ENCODE measurements at places on chromosomes 6 and 20.
A peak's percentile ranks its signal among the peaks of the same experiment; 100 is the strongest.

GRCh38 chr6:116405652-116406356, 35.1 kb downstream of the DSE start:
- DNase-seq: no peak

DNA sequence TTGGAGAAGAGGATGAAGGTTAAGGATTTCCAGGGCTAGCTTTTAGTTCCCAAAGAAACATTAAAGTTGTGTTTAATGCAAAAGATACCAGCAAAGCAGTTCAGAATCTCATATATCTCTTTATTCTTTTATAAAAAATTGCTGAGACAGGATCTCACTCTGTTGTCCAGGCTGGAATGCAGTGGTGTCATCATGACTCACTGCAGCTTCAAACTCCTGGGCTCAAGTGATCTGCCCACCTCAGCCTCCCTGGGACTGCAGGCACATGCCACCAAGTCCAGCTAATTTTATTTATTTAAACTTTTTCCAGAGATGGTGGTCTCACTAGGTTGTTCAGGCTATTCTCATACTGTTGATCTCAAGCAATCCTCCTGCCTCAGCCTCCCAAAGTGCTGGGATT, 41.1 kb upstream of the CAP2 start:
- no peak for DNase-seq

DNA sequence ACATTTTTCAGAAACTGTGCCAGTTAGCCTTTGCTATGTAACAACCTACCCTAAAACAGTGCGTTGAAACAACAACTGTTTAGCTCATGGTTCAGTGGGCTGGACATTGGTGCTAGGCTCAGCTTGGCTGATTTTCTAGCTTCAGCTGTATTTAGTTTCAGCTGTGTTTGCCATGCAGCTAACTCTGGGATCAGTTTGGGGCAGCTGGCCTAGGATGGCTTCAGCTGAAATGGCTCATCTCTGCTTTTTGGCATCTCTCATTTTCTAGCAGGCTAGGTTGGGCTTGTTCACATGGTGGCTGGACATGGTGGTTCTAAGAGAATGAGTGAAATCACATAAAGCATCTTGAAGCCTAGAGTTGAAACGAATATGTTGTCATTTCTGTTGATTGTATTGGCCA, 464.2 kb downstream of the QKI start:
- DNase-seq: no peak

- no peak for DNase-seq
Measured at GRCh38 chr20:14778875-14779274, 441.5 kb upstream of the FLRT3 start.

GRCh38 chr6:36912030-36912454, 26.3 kb downstream of the C6orf89 start:
- peak; percentile 11 for DNase-seq

DNA sequence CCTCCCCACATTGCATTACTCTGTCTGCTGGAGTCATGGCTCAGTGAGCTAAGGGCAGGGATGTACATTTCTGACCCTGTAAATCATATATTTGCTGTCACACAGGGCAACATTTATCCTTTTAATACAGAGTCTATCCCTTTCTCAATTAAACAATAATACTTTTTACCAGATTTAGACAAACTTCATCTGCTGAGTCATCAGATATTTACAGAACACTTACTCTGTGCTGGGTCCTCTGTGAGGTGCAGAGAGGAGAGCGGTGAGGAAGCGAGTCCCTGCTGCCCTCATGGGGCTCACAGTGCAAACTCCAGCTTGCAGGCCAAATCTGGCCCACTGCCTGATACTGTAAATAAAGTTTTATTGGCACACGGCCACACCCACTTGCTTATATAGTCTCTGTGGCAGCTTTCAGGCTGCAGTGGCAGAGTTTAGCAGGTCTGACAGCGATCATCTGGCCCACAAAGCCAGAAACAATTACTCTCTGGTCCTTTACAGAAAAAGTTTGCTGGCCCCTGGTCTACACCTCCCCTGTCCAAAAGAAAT, 144.5 kb downstream of the CDH26 start:
- no peak for DNase-seq

GRCh38 chr6:81844686-81845085, 92.2 kb upstream of the TENT5A start:
- no peak for DNase-seq
